ENCODE measurements at places on chromosomes 3 and 15.

DNA sequence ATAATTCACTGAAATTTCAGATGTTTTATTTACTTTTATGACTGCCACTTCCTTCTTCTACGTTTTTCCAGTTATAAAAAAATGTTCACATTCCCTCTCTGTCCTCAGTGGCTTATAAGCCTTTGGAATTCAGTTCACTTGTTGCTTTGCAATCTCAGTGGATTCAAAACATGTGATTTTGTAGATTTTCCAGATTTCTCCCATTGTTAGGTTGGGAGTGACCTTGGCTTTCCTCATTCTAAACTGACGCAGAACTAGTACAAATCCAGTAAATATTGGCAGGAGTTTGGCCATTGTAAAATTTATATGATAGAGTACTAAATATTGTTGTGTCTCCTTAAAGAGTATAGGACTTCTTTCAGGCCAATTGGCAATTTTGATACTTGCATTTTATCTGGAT, 812.3 kb upstream of the ROBO1 start:
- DNase-seq: no peak

GRCh38 chr3:111956995-111957734, 21.7 kb upstream of the ABHD10 start:
- no peak for DNase-seq

- DNase-seq: no peak
These were observed 136.3 kb downstream of the DIPK2A start for GRCh38 chr3:144107923-144108322.

GRCh38 chr3:156533205-156533604, 21.7 kb downstream of the SSR3 start:
- DNase-seq: no peak

- no peak for DNase-seq
These were observed at the start of gene CP for GRCh38 chr3:149221783-149222517. TSS of gene CP (minus strand) at chr3:149221829. CDS start at chr3:149221792, 37 bp downstream.

DNA sequence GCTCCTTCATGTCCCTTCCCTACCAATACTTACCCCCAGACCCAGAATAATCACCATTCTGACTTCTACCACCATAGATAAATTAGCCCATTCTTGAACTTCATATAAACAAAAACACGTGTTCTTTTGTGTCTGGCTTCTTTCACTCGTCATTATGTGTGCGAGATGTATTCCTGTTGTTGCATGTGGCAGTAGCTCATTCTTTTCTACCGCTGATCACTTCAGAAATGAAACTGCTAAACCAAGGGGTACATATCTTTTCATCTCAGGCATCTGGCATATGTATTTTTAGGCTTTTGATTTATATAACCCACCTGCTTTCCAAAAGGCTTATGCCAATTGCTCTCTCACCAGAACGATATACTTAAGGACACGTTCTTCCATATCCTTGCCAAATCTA, 13.8 kb upstream of the SCG3 start:
- no peak for DNase-seq

- DNase-seq: peak; percentile 11
These were observed 65.3 kb downstream of the IGF1R start for GRCh38 chr15:98713585-98714001.

GRCh38 chr15:99845009-99845408, 111.8 kb upstream of the LYSMD4 start:
- DNase-seq: no peak

- DNase-seq: peak; percentile 37
These were observed 64.9 kb upstream of the POLG start for GRCh38 chr15:89399238-89400115.

- DNase-seq: no peak
These were observed 3.1 kb downstream of the CHRNB4 start for GRCh38 chr15:78637776-78638435.

DNA sequence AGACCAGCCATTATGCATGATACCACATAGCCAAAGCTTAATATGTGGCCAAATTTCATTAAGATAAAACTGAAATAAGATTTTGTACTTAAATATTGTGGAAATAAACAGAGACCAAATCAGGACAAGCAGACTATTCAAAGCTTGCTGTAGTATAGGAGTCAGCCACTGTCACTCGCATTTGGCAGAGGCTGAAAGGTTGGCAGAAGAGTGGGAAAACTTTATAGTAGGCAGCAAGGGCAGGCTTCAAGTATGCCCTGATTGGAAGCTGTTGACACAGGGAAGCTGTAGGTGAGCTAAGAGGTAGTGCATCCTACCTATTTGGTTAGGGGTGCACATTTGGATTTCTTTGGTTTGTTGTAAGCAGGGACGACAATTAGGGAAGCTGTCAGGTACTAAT, 202.5 kb upstream of the PDZRN3 start:
- no peak for DNase-seq

DNA sequence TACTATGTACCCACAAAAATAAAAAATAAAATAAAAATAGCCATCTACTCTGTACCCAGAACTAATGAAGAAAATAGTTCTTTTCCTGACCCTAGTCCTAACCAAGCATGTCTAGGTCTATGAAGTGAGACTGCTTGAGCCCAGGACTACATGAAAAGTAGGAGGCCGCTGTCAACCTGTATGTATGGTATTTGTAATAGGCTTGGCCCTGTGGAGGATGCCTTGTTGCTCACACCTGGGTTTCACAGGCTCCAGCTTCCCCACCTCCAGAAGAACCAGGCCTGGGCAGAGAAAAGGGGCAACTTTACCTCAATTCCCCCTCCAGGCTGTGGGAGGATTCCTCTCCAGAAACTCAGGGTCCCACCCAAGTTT, 6.8 kb upstream of the PKM start:
- no peak for DNase-seq

DNA sequence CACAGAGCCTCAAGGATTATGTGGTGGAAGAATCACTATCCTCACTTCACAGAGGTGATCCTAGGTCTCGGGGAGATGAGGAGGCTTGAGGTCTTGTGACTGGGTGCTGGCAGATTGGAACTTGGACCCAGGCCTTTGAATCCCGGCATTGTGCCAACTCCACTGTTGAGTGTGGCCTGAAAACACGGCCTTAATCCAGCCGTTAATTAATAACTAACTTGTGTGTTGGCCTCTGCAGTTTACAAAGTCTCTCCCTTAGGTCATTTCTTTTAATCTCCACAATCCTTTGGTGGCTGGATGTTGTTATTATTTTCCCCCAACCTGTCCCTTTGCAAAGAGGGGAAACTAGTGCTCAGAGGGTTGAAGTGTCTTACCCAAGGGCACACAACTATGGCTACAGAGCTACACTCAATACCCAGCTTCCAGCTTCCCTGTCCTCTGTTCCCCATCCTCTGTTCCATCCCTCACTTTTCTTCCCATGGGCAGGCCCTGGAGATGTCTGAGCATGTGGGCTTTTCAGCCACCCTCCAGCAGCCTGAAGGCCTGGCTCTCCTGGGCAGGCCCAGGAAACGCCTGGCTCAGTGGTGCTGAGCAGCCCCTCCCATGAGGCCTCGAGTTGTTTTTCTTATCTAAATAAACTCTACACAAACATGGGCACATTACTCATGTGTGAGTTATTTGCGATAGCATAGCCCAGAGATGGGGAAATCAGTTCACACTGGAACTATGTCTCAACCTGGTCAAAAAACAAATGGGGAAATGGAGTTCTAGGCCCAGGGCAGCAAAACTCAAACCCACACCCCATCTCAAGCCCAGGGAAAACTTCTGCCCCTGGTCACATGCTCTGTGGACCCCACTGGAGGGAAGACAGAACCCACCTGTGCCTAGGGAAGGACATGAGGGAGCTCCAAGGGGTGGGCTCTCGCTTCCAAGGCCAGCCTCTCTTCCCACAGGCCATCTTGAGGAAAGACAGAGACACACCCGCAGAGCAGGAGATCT, 16.8 kb upstream of the SMAD3 start:
- DNase-seq: no peak

DNA sequence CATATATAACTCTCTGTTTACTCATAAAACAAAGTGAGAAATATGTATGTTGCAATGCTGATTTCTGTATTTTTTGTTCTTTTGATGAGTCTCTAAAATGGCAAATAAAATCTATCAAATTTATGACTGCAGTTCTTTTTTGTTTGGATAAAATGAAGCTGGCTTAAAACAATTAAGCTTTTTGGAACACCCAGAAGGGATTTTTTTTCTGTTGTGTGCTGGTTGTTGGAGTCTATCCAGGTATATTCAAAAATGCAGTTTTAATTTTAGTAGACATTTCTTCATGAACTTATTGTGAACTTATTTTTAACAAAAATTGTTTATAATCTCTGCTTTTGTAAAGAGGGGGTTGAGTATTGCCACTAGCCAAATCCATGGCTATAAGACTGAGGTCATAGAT, 405.5 kb downstream of the RAP2B start:
- no peak for DNase-seq

GRCh38 chr15:35040339-35041255, 44.5 kb downstream of the NANOGP8 start:
- no peak for DNase-seq

- DNase-seq: no peak
These were observed 2.6 kb upstream of the ABHD10 start for GRCh38 chr3:111976254-111976653.

GRCh38 chr3:45537970-45538640, 56.4 kb upstream of the LIMD1 start:
- DNase-seq: no peak

- DNase-seq: no peak
These were observed 37.4 kb downstream of the SHQ1 start for GRCh38 chr3:72810659-72811434.

GRCh38 chr3:129635656-129636055, 29.2 kb upstream of the PLXND1 start:
- DNase-seq: no peak

GRCh38 chr3:47692158-47692557, 89.5 kb downstream of the SMARCC1 start:
- no peak for DNase-seq

DNA sequence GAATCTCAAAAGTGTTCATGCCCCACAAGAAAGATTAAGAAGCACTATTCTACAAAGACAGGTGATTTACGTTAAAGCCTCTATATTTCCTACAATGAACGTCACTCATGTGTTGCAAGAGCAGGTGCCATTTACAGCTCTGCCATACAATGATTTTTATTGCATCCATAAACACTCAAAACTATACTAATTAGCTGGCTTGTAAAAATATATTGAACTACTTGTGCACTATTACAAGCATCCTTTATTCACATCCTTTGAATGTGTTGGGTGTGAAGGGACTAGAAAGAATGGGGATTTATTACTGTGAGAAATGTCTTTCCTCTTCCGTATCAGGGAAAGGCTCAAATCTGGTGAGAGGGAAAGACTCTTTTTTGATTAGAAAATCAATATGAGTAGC, 50.7 kb upstream of the C3orf49 start:
- DNase-seq: no peak

DNA sequence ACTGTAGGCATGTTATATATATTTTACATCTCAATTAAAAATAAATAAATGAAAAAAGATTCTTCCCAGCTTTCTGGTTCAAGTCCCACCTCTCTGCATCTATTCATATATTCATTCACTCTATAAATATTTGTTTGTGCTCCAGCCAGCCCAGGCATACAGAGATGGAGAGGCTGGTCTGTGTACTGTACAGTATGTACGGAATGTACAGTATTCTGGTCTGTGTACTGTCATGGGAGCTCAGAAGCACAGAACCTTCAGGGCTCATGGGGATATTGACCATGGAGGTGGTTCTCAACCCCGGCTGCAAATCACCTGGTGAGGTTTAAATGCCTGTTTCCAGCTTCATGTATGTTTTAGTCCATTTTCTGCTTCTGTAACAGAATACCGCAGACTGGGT, 13.8 kb downstream of the CORO2B start:
- no peak for DNase-seq

GRCh38 chr15:60370105-60370868, 27.5 kb downstream of the ANXA2 start:
- no peak for DNase-seq

DNA sequence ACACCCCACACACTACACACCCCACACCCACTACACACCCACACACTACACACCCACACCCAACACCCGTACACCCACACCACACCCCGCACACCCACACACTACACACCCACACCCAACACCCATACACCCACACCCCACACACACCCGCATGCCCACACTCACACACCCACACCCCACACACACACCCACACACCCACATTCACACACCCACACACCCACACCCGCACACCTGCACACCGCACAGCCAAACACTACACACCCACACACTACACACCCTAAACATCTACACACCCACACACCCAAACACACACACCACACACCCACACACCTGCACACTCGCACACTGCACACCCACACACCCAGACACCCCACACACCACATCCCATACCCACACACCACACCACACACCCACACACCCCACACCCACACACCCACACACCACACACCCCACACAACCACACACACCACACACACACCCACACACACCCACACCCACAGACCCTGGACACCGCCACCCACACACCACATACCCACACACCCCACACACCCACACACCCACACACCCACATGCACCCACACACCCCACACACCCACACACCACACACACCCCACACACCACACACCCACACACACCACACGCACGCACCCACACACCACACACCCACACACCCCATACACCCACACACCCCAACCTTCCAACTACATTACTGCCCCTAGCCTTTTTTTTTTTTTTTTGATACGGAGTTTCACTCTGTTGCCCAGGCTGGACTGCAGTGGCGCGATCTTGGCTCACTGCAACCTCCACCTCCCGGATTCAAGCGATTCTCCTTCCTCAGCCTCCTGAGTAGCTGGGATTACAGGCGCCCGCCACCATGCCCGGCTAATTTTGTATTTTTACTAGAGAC, 16.9 kb downstream of the CEP19 start:
- DNase-seq: peak; percentile 38

- DNase-seq: no peak
These were observed 185.9 kb upstream of the LINGO1 start for GRCh38 chr15:77818484-77819047.

- no peak for DNase-seq
These were observed 199.8 kb downstream of the UBE2E2 start for GRCh38 chr3:23402728-23403492.

GRCh38 chr3:45679805-45680204, 9.4 kb upstream of the SACM1L start:
- DNase-seq: no peak

- DNase-seq: no peak
These were observed 83.1 kb downstream of the PLCH1 start for GRCh38 chr3:155661760-155662159.

DNA sequence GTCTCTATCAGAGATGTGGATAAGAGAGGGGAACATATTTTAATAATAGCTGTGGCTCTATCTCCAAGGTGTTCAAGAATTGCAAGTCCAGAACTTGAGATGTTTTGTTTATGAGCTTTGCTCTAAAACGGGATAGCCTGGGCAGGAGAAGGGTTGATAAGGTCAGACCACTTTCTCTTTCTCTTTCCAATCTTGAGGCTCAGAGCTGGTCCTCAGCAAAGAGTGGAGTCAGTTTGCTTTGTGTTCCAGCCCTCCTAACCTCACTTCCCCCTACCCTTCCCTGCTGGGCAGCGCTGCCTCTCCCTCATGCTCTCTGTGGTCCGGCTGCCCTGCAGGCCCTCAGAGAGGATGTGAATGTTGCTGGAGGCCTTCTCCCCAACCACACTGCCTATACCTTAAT, 13.8 kb downstream of the KLHL6 start:
- no peak for DNase-seq

All from CD4-positive, alpha-beta T cell treated with Interferon alpha-2 for 1 hour (primary cell).